ENCODE measurements at places on chromosomes 3 and 15.

GRCh38 chr3:187810021-187810446 lies 64.8 kb upstream of the BCL6 start:
- DNase-seq = no peak

- no peak for DNase-seq
Measured at GRCh38 chr3:4724051-4724629, 231.0 kb downstream of the ITPR1 start.

GRCh38 chr3:136990826-136991225 lies 33.0 kb downstream of the IL20RB start:
- no peak for DNase-seq

GRCh38 chr3:122014741-122015140 lies 7.3 kb downstream of the ILDR1 start:
- DNase-seq = no peak

GRCh38 chr3:3101660-3102458 lies 8.3 kb downstream of the IL5RA start:
- DNase-seq = no peak

DNA sequence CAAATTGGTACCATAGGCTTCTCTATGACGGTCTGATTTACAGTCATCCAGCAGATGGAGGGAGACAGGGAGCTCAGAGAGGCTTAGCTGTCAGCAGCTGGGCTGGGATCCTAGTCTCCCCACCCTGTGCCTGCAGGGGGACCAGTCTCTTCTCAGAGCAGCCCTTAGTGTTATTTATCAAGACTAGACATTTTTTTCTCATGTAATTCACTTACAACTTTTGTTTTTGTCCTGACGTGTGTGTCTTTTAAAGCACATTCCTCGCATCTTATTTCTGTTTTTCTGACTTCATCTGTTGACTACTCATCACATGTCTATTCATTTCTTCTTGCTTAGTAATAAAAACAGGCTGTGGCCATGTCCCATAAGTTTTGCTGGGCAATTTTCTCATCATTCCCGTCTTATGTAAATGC lies 116.1 kb downstream of the KLF13 start:
- DNase-seq = no peak

- no peak for DNase-seq
Measured at GRCh38 chr3:194707147-194707540, 21.5 kb downstream of the FAM43A start.

DNA sequence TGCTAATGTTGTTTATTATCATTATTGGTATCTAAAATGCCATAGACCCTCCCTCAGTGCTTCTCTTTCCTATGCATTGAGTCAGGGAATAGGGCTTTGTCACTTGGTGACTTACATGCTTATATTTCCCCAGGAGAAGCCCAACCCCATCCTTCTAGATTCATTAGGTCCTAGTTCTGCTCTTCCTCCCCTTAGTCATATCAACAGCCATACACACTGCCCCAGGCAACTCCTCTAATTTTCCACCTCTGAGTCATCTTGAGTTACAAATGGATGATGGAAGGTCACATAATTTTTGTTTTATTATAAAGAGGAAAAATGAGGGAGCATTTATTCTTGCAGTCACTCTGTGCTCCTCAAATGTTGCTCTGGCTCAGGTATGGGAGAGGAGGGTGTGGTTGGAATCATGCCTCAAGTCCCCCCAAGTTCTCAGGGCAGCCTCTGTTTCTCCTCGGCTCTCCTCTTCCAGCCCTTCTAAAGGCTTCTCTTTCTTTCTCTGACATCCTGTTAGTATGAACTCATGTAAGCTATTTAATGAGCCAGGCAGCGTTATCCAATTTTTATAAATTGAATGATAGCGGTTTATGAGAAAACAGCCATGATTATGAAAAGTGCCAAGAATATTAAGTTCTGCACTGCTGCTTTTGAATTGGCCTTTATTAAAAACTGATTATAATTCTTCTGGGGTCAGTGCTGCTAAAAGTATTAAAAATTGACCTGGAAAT lies 45.6 kb upstream of the FSTL1 start:
- DNase-seq = no peak

GRCh38 chr3:13624021-13624420 lies 75.1 kb downstream of the FBLN2 start:
- DNase-seq = no peak

DNA sequence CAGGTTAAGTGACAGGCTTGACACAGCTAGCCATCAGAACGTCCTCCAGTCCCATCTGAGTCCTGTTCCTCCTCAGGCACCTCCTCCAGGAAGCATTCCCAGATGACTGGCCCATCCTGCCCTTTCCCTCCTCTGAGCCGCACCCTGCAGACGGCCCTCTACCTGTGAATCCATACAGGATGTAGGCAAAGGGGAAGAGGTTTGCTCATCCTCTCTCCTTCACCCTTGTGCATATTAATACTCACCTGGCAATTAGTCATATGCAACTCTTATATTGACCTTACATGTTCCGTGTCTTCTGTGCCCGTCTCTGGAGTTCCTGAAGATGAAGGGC lies 61.9 kb downstream of the SMAD3 start:
- DNase-seq = no peak

DNA sequence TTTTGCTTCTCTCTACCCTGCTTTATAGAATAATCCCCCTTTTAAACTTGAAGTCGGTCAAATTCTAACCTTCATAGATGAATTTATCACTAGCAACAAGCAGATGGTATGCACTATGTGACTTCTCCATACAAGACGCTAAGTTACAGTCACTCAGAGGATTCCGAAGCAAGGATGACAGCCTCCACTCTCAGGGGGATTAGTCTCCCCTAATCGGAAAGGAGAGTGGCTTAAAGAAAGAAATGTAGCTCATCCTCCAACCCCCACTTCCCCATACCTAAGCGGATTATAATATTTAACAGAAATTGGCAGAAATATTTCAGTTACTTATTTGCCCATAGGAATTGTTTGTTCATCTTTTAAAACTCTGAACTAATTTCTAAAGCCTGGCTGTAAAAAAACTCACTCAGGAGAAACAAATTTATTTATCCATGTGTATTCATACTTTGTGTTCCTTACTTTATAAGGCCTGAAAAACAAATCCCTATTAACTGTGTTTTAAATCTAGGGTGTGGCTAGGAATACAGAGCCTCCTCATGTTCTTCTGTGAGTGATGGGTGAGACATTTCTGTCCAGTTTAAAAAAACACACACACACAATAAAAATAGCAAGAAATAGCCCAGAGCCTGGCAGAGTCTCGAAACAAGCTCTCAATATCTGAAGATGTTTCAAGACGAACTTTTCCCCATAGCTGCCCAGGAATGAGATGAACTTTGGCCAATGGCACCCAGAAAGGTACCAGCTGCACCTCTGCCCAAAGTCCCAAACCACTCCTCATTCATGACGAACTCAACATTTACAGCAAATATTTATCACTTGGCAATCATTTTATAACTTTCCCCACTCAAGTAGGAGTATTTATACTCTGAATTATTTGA lies 18.7 kb downstream of the SIAH2 start:
- no peak for DNase-seq

DNA sequence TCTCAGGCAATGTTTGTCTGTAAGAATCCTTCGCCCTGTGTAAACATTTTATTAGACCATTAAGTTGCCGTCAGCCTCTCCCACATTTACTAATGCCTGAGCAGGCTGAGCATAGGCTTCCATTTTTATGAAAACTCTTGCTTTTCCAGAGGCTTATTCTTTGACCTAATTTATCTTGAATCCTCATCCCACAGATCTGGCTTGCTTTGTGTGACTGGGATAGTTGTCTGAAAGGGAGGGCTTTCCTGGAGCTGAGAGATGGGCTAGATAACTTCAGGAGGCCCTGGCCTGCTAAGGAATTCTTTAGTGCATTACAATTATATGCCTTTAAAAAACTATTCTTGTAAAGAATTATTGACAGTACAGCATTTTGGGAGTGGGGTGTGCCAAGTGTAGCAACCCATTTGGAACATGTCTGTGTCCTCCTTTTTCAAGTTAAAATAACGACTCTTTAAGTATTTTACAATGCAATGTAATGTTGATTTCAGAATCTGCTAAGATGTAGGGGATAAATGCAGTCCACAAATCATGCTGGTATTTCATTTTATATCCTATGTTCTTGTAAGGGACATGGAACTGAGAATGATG lies 52.4 kb downstream of the EEFSEC start:
- no peak for DNase-seq

DNA sequence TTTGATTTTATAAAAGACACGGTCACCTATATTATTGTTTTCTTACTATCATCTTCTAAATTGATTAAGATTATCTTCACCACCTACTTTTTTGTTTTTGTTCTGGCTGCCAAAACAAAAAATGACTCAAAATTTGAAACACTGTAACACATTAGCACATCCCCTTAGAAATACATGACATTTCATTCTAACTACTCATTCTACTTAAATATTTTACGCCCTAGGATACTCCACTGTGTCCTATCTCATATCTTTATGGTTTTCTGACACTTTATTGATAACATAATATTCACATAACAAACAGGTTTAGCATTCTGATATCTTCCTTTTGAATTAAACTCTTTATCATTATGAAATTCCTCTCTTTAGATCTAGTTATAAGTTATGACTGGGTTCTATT lies 656.2 kb downstream of the GBE1 start:
- no peak for DNase-seq

Data from activated effector memory CD4-positive, alpha-beta T cell treated with Interleukin-2 at 50 U/mL for 16 hours (primary cell).